Stimulated activated CD4-positive, alpha-beta T cell treated with anti-CD3 and anti-CD28 coated beads, TNF-alpha, amount 100 ng/mL, for 24 hours (primary cell): ENCODE measurements at places on chromosomes 1 and 21.
A peak's percentile ranks its signal among the peaks of the same experiment; 100 is the strongest.

DNA sequence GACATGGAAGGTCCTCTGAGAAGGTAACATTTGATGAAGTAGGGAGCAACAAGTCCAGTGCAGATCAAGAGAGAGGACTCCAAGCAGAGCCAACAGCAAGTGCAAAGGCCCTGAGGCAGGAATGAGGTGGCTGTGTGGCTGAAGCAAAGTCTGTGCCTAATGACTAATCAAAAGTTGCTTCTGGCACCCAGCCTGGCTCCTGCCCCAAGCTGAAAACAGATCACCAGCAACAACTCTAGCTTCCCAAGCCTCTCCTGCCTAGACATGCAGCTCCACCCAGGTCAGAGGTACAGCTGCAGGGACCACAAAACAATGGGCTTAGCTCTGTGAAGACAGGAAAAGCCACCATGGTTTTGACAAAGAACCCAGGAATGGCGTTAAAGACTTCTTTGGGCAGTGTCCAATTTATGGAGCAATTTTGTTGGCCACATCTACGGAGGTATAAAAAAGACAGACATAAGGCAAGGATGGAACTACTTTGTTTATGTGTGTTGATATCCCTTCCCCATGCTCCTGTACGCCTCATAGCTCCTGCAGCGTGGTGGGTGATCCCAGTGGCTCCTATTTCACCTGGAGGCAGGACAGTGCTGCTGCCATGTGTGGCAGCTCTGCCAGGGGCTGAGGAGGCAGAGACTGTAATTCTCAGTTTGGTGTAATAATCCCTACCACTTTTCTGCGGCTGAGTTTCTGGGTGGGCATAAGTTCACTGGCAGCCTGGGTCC lies 26.4 kb upstream of the IGSF3 start:
- DNase-seq = no peak

- no peak for DNase-seq
Measured at GRCh38 chr21:17386498-17386897, 126.3 kb upstream of the CXADR start.

DNA sequence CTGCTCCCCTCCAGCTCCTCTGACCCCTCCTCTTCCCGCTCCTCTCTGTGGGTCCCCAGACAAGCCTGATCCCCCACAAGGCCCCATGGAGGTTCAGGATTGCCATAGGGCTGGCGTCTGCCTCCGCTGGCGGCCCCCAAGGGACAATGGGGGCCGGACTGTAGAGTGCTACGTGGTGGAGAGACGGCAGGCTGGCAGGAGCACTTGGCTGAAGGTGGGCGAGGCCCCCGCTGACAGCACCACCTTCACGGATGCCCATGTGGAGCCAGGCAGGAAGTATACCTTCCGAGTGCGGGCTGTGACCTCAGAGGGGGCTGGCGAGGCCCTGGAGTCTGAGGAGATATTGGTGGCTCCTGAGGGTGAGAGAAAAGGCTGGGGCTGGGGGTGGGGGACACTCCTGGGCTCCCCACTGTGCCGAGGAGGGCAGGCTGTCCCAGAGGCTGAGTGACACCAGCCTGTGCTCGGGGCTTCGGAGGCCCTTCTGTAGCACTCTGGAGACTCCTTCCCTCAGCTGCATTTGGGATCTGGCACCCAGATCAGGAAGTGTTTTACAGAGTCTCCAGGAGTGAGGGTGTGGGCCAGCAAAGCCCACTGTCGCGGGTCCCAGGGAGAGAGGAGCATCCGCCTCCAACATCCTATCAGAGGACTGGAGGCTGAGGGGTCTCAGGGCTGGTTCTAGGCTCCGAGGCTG lies 25.9 kb downstream of the IGFN1 start:
- no peak for DNase-seq

- DNase-seq = no peak
Measured at GRCh38 chr1:23774174-23774880, 3.9 kb upstream of the PITHD1 start.

DNA sequence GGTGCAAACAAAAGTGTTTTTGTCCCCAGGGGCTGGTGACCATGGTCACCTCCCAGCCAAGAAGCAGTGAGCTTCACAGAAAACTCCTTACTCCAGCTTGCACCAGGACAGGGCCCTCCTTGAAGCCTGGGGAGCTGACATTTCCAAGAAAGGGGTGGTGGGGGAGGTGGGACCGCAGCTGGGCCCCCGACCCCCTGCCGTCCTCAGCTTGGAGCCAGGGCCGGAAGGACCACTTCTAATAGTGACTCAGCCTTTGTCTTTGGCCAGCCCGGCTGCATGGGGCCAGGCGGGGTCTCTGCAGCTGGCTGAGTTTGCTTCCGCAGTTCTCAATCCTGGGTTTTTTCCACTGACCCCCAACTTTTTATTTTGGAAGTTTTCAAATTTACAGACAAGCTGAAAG lies 136.5 kb upstream of the POU3F1 start:
- no peak for DNase-seq

DNA sequence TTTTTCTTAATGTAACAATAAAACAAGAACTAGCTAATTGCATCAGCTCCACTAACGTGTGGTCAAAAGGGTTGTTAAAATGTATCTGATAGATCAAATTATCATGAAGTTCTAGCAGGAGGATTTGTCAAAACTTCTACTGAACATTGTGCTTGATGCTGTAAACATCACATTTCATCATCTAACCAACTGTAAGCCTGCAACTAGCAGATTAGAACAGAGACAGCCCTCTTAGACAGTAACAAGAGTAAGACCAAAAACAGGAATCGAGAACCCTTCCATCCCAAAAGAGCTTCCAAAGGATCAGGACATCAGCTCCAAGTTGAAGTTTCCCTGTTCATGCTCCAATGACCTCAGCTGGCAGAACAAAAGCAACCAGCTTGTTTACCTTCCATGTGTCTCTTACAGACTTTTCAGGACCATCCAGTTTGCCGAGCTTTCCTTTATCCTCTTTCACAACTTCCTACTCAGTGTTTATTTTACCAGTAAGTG lies 44.6 kb downstream of the NIBAN1 start:
- DNase-seq = no peak

- no peak for DNase-seq
Measured at GRCh38 chr1:22101199-22101598, 41.7 kb downstream of the WNT4 start.

DNA sequence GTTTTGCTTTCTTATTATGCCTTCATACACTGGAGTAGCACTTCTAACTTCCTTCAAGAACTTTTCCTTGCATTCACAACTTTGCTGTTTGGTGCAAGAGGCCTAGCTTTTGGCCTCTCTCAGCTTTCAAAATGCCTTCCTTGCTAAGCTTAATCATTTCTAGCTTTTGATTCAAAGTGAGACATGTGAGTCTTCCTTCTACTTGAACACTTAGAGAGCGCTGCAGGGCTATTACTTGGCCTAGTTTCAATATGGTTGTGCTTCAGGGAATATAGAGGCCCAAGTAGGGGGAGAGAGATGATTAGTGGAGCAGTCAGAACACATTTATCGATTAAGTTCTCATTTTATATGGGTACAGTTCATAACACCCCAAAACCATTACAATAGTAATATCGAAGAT lies 12.4 kb downstream of the ANGEL2 start:
- DNase-seq = no peak

DNA sequence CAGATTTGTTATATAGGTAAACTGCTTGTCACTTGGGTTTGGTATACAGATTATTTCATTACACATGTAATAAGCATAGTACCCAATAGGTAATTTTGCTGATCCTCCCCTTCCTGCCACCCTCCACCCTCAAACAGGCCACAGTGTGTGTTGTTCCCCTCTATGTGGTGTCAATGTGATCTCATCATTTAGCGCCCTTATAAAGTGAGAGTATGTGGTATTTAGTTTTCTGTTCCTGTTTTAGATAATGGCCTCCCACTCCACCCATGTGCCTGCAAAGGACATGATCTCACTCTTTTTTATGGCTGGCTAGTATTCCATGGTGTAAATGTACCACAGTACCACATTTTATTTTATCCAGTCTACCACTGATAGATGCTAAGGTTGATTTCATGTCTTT lies 522.1 kb upstream of the LRRC7 start:
- no peak for DNase-seq

DNA sequence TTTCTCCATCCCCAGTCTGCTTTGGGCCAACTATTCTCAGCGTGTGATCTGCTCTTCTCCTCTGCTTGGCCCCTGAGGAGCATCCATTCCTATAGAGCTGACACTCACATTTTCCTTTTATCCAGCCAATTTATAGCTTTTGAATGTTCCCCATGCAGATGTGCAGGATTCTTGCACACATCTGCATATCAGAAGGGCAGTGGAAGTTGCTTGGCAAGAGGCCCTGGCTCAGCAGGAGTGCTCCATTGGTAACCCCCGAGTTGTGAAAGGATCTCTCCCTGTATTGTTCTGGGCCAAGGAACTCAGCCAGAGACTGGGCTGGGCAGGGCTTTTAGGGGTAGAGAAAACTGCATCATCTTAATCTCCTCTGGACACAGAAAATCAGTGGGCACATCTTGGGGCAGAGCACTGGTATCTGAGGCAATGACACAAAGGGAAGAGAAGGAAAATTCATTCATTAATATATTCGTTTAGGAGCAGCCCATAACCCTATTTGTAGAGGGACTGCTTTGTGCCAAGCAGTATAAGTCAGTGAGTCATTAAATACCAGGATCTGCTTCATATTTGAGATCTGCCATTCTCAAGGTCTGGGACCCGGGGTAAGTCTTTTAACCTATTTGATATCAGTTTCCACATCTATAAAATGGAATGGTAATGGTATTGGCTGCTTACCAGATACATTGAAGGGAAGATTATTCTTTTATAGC lies 31.0 kb upstream of the BEND5 start:
- DNase-seq = no peak

GRCh38 chr1:206903687-206904086 lies 6.4 kb downstream of the IL24 start:
- no peak for DNase-seq

DNA sequence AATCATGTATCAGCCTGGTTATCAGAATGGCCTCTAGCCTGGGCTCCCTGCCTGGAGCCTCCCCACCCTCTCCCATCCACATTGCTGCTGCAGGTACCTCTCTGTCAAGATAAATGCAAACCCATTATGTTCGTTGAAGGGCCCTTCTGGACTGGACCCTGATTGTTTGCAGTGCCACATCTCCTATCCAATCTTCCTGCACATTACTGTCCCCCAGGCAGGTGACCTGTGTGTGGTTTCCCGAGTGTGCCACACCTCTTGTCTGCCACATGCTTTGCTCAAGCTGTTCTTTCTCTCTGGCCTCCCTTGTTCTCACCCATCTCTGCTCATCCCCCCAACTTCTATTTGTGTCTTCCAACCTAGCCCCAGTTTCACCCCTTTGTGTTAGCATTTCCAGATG lies 32.4 kb downstream of the IER5 start:
- no peak for DNase-seq

- DNase-seq = no peak
Measured at GRCh38 chr1:212621949-212622305, 13.4 kb downstream of the ATF3 start.

DNA sequence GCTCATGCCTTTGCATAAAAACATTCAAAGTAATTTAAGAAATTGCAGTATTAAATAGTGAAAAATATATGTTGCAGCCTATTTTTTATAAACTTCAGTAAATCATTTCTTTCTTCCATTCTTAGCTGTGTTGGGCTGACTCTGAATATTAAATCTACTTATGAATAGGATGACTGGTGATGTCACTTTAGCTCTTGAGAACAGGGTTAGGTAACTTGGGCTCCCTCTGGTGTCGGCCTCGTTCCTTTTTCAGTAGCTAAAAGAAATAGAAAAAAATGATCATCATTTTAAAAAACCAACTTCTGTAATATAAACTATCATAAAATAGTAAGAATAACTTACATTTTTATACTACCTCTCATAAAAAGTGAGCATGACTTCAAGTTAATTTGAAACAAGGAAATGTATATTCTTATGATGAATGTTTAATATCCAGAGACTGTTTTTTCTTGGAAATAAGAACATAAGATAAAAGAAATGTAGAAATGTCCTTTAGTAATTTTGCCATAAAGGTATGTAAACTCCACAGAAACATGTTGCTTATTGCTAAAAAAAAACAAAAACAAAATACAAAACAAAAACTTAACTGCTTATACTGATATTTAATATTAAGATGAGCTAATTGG lies 26.8 kb upstream of the NCAM2 start:
- peak; percentile 12 for DNase-seq

GRCh38 chr1:41173651-41174050 lies 68.5 kb downstream of the SCMH1 start:
- no peak for DNase-seq

DNA sequence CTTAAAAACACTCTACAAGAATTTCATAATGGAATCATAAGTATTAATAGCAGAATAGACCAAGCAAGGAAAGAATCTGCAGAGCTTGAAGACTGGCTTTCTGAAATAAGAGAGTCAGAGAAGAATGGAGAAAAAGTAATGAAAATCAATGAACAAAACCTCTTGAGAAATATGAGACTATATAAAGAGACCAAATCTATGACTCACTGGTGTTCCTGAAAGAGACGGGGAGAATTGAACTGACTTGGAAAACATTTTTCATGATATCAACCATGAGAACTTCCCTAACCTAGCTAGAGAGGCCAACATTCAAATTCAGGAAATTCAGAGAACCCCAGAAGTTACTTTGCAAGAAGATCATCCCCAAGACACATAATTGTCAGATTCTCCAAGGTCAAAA lies 85.6 kb downstream of the GDAP2 start:
- DNase-seq = no peak

DNA sequence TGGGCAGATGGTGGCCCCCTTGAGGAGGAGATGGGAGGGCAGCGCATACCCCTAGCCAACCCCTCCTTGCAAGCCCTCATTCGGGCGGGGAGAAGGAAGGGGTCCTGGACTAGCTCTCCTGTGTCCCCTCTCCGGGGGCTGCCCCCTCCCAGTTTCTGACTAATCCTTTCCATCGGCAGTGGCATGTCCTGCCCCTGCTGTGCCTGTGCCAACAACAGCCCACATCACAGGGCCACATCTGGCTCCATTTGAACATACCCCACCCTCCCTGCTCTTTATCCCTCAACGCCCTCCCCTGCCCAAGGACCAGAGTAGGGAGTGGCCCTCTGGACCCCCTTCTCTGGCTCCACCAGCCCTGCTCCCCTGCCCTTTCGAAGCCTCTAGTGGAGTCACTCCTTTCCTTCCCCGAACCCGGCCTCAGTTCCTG lies 11.0 kb upstream of the LMNA start:
- no peak for DNase-seq

DNA sequence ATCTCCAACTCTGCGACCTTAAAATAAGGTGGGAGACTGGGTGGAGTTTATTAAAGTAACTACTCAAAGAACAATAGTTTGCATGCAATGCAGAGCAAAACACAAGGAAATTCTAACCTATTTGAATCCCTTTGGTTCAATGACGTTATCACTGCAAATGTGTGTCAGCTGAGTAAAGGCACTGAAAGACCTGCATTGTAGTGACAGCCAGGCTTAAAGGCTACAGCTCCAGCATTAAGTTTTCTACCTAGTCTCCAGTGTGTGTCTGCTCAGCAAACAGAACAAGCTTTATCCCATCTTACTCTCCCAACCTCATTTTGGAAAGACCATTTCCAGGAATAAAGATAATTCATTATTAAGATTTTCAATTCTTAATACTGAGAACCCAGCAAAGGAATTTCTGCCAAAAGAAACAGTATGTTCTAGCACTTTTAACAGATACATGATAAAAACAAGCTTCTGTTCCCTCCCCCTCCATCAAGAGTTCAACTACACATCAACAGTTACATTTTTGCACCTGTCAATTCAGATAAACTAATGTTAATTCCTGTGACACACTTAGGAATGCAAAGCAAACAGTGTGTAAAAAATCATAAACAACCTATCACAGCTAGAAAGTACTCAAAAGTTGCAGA lies 14.2 kb downstream of the PTP4A2 start:
- no peak for DNase-seq

GRCh38 chr1:103911450-103911849 lies 161.8 kb downstream of the AMY1C start:
- no peak for DNase-seq
